ENCODE measurements at places on chromosomes 2 and 18. TPM values are rescaled to one million over a fixed set of nuclear protein-coding genes. Genes with fewer than 3 reads are reported as not detected.

Gene CRACDL
- polyA plus RNA-seq = 1.2 TPM

Gene ECEL1
- polyA plus RNA-seq = not detected

Gene GAREM2
- polyA plus RNA-seq = 17.1 TPM

Gene FAHD2B
- polyA plus RNA-seq = 7.5 TPM
